ENCODE measurements at places on chromosomes 2 and 18.

GRCh38 chr2:118032169-118033013, 18.5 kb upstream of the CCDC93 start:
- DNase-seq = no peak

- no peak for DNase-seq
Measured at GRCh38 chr2:149715894-149716293, 128.3 kb upstream of the MMADHC start.

DNA sequence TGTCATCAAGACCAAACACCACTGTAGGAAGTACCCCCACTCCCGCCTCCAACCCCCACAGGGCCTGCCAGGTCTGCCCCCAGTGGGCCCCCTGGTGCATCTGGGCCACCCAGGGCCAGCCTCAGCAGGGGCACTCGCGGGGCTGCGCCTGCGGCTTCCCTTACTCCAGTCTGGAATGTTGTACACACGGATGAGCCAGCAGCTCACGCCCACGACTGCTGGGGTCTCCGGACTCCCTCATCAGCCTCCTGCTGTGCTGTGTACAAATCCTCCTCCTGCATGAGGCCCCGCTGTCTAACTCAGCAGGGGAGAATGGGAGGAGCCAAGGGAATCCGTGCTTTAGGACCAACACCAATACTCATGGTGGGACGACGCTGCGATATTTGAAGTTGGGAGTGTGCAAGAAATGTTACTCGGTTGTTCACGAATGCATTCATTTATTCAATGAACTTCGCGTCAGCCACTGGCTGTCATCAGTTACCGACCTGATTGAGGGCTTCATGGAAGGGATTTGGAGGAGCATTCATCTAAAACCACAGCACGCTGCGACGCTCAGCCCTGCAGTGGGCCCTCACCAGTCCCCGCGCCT, 654 bp upstream of the ASB1 start:
- no peak for DNase-seq

GRCh38 chr2:201866643-201867473, 60.5 kb downstream of the CDK15 start:
- DNase-seq = no peak

- DNase-seq = peak; percentile 40
Measured at GRCh38 chr2:8575038-8575833, 106.6 kb upstream of the ID2 start.
